ENCODE measurements at places on chromosomes 12 and 14.

DNA sequence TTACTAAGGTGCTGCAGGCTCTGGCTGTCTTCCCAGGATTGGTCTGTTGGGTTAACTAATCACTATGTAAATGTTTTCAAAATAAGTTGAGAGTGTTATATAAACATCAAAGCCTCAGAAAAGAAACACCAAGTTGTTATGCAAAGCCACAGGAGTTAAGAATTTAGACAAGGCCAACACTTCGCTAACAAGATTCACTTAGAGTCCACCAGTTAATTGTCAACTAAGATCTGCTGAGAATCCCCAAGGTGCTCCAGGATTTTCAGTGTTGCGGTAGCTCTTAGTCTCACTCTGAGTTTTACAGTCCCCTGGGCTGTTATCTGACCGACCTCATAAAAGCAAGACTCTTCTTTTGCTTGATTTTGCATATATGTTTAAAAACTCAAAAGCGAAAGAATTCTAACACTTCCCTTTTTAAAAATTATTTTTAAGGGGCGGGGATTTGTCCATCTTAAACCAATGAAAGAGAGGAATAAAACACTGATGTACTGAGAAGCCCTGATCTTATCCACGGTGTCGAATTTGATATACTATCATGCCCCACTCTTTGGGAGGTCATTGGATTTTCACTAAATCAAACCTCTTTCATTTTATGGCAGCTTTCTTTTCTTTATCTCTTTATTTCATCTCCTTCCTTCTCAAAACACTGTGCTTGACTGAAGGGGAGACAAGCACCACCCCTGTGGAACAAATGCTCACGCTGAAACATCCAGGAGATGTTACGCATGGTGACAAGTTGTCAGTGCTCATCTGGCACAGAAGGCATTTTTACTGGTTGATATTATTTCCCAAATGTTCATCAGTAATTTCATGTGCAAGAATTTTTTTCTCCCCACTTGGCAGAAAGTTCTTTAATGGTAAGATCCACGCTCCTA is 7.0 kb downstream of the NIN start:
- no peak for DNase-seq

- no peak for DNase-seq
Measured at GRCh38 chr12:85588221-85588620, 248.0 kb downstream of the RASSF9 start.

- no peak for DNase-seq
Measured at GRCh38 chr12:51160814-51161459, 12.0 kb downstream of the TFCP2 start.

GRCh38 chr12:124566997-124567672 is at the start of gene NCOR2:
TSS of gene NCOR2 (minus strand) at chr12:124567612. CDS start at chr12:124495251, 72,361 bp downstream.
- DNase-seq: peak; percentile 21

- no peak for DNase-seq
Measured at GRCh38 chr12:104072099-104072498, 7.8 kb downstream of the HCFC2 start.

DNA sequence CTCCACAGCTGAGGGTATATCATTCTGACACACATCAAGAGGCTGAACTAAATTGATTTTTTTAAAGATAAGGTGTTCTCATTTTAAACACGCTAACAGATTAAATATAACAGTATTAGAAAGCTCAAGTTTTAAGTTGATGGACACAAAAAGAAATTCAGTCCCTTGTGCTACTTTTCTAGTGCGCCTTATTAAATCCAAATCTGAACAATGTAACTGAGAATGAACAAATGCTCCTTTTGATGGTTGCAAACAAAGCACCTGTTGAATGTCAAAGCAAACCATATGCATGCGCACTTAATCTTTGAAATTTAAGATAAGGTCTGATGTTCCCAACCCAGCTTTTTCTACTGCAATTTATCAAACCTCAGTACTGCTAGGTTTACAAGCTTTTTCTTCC is 401.9 kb downstream of the PAWR start:
- DNase-seq: no peak

GRCh38 chr14:57290751-57291150 is 22.0 kb downstream of the AP5M1 start:
- no peak for DNase-seq

GRCh38 chr14:33956640-33957039 is 5.8 kb upstream of the EGLN3 start:
- no peak for DNase-seq

DNA sequence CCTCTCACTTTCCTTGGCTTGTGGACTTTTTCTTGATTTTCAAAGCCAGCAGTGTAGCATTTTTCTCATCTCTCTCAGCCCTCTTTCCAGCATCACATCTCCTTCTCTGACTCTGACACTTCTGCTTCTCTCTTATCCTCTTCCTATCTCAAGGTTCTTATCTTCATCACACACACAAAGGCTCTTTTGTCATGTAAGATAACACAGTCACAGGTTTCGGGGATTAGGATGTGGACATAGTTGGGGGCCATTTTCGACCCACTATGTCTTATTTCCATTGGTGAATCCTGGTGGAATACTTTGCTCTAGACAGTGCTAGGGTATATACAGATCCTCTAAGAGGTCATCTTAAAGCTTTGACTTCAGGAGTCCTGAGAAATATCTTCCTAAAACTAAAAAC is 719.3 kb upstream of the TBX3 start:
- no peak for DNase-seq

- DNase-seq: no peak
Measured at GRCh38 chr12:125249932-125250331, 184.7 kb downstream of the AACS start.

- DNase-seq: no peak
Measured at GRCh38 chr12:53652366-53652765, 23.5 kb downstream of the ATP5MC2 start.

- no peak for DNase-seq
Measured at GRCh38 chr14:100588671-100589070, 1.5 kb upstream of the BEGAIN start.

- DNase-seq: no peak
Measured at GRCh38 chr12:15278816-15279658, 43.3 kb upstream of the PTPRO start.

DNA sequence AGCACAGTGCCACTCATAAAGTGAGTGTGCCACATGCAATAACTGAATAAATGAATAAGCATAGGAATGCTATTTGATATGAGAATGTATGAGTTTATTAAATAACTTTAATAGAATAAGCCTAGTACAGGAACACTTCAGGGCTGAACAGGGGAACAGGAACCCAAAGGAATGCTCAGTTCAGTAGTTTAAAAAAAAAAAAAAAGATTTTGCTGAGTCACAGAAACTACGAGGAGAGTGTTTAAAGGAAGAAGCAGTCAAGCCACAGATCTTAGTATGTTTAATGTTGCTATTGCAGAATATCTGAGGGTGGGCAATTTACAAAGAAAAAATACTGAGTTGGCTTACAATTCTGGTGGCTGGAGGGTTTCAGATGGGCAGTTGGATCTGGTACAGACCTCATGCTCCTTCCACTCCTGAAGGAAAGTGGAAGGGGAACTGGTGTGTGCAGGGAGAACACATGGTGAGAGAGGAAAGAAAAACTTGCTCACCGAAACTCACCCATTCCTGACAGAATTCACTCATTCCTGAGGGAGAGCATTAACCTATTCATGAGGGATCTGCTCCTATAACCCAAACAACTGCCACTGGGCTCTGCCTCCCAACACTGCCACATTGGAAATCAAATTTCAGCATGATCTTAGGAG is 880.3 kb upstream of the MGAT4C start:
- DNase-seq: no peak

DNA sequence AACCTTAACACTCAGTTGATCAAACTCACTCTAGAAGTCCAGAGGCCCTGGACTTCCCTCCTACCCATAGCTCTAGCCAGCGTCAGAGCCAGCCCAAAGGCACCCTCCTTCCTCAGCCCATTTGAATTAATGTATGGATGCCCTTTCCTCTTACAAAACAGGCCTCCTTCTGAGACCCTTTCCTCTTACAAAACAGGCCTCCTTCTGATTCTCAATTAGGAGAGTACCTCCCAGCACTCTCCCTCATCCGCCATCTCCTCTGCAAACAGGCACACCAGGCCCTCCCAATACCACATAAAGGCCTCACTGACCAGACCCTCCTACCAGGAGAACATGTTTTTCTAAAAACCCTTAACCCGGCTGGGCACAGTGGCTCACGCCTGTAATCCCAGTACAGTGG is 65.7 kb downstream of the MOK start:
- no peak for DNase-seq

DNA sequence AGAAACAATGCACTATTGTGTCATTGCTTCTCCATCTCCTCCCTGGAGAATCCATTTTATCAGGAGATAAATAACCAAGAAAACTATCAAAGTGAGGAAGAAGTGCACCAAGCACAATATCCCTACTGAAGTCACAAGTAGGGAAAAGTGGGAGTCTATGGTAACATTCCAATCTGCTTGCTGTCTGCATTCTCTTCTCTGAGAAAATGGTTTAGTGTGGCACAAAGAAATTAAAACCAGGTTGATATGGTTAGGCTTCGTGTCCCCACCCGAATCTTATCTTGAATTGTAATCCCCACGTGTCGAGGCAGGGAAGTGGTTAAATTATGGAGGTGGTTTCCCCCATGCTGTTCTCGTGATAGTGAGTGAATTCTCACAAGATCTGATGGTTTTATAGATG is 209.7 kb downstream of the PRKD1 start:
- no peak for DNase-seq

- DNase-seq: no peak
Measured at GRCh38 chr12:24728366-24728765, 220.5 kb downstream of the BCAT1 start.

- no peak for DNase-seq
Measured at GRCh38 chr12:122850695-122851350, 15.6 kb downstream of the HIP1R start.

- no peak for DNase-seq
Measured at GRCh38 chr12:126535971-126536370, 1470.7 kb downstream of the AACS start.

- DNase-seq: no peak
Measured at GRCh38 chr14:85336817-85337216, 193.1 kb upstream of the FLRT2 start.

DNA sequence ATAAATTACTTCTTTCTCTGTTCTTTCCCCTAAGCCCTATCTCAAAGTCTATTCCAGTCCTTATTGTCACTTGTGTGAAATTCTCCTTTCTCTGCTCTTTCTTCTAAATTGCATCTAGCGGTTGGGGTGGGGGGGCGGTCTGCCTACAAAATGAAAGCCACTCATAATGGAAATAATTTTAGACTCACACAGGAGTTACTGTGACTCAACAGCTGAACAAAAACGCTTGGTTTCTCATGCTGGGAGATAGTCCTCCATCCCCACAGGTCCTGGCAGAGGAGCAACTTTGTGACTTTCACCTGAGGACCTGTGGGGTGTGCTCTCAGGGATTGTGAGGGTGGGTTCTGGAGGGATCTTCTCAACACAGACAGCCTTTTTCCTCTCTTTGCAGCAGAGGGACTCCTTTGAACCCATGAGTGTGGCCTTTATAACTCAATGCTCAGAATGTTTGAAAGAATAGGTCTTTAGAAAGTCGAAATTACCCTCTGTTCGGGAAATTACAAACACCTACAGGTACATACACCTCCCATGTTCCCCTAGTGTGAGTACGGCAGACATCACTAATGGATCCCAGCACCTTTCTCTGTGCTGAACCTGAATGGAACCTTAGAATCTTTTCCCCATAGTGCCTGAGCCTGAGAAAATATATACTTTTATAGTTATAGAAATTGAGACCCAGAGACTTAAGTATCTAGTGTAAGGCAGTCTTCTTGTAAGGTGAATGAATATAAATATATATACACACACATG is 109.7 kb downstream of the CHST11 start:
- no peak for DNase-seq

DNA sequence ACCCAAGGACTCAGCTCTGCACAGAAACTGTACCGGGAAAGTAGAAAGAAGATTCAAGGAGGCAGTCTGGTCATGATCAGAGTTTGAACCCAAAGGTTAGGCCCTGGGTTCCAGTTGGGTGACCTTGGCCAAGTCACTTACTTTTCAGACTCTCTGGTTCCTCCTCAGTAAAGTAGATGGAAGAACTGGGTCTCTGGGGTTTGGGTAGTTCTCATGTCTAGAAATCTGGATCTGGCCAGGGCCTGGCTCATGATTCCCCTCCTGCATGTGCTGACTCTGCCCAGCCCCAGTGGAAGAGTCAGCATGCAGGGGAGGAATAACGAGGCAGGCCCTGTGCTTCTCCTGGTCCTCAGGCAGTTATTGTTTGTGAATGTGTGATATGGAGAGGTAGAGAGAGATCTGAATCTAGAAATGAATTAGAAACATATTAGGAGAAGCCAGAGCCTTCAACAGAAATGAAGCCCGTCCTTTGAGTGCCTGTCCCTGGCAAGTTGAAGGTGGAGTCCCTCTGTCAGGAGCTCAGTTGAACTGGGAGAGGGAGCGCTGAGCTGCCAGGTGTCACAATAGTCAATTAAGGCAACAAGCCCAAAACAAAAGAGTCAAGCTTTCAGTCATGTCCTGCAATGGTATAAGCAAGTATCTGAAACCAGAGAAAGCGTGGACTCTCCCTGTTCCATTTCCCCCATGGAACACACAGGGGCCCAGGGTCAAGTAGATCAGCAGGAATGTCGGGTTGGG is 131.3 kb upstream of the HIF1A start:
- DNase-seq: no peak

DNA sequence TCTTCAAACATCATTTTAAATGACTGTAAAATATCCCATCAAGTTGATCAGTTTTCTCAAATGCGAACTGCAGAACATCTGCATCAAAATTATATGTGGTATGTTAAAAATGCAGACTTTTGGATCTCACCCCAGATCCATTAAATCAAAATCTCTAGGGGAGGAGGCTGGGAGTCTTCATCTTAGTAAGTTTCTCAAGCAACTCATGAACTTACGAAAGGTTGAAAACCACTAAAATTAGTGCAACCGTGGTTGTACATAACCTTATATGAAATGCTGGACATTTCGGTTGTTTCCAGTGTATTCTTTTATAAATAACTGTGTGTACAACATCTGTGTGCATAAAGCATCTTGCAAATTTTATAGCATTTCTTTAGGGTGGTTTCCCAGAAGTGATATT is 39.2 kb downstream of the ZFP36L1 start:
- DNase-seq: no peak

DNA sequence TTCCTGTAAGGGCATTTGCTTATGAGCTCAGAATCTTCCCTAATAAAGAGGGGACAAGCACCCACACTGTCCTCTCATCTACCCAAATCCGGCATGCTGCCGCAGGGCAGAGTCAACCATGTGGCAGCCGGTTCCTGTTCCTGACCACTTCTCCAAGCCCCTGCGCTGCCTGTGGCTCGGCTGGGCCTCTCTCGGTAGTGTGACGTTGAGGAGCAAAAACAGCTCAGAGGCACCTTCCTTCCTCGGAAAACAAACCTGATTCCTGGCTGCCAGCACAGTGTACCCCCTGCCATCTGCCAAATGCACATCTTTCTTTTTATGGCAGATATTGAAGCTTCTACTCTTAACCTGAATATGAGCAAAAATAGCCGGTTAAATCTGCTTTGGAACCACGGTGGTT is 50.5 kb downstream of the CFAP251 start:
- DNase-seq: no peak

- no peak for DNase-seq
Measured at GRCh38 chr14:56731187-56731586, 79.1 kb downstream of the OTX2 start.

Data from CD4-positive, alpha-beta T cell treated with Interleukin-6 at 100 ng/mL for 8 hours (primary cell).